ENCODE measurements at places on chromosomes 7 and 10.

DNA sequence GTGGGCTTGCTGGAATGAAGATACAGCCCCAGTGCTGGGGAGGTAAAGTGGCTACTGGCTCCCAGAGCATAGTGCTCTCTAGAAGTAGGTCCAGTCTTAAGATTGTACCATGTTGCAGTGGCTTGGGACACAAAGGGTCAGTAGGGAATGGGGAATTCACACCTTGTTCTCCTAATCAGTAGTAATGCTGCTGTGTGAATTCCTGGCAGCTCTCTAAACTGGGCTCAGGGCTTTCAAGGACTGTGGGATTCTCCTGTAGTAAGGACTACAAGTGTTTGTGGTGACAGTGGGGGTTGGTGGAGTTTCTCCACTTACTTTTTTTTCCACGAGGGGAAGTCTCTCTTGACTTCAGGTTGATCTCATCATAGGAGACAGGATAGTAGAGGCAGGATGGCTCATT lies 226.2 kb upstream of the TEX47 start:
- DNase-seq: no peak

- no peak for DNase-seq
Observed at GRCh38 chr7:154858836-154859537, 143.9 kb downstream of the PAXIP1 start.

- DNase-seq: no peak
Observed at GRCh38 chr10:61812052-61812721, 89.3 kb upstream of the ARID5B start.

DNA sequence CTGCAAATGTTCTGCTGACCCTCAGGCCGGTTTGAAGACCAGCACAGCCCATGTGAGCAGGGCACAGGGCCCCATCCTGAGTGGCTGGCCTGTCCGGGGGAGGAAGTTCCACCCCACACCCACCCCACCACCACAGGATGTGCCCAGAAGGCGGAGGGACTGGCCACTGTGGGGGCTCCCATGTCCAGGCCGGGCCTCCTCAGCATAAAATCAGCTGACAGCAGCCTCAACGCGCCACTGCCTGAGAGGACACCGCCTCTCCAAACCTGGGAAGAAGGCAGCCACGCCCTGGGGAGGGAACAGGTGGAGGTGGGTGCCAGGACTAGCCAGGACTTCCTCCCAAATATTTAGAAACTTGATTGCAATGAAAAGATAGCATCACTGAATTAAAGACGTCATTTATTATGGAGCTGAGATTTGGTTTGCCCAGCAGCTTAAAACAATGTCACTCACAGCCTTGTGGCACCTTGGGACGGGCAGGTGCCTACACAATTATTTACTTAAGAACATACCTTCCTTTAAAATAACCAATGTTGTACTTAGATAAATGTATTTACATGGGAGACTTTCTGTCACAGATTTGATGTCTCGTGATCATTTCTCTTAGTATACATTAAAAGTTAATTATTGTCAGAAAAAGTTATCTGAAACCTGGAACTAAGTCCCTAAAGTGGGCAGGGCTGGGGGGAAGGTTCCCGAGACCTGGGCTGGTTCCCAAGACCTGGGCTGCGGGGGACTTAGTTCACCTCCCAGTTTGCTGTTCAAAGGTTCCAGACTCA lies 27.3 kb upstream of the FAM20C start:
- DNase-seq: no peak

DNA sequence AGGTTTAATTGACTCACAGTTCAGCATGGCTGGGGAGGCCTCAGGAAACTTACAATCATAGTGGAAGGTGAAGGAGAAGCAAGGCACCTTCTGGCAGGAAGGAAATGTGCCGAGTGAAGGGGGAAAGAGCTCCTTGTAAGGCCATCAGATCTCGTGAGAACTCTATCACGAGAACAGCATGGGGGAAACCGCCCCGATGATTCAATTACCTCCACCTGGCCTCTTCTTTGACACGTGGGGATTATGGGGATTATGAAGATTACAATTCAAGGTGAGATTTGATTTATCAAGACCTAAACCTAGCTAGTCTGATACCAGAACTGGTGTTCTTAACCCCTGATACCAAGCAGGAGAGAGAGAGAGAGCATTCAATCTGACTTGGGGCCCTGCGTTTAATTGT lies 258.7 kb downstream of the PTEN start:
- DNase-seq: no peak

DNA sequence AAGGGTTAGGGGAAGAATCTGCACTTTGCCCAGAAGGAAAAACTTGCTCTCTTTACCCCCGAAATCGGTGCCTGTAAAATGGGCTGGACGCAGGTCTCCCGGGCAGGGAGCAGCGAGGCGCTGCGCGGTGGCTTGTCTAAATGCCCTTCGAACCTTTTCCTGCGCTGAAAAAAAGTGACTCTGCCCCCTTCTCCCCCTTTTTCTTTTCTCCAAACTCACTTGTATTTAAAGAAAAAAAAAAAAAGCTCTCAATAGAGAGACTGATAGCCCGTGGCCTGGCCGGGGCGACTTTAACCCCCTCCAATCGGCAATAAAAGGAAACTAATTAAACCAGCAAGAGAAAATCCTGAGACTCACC lies 286 bp downstream of the SP8 start:
- no peak for DNase-seq

DNA sequence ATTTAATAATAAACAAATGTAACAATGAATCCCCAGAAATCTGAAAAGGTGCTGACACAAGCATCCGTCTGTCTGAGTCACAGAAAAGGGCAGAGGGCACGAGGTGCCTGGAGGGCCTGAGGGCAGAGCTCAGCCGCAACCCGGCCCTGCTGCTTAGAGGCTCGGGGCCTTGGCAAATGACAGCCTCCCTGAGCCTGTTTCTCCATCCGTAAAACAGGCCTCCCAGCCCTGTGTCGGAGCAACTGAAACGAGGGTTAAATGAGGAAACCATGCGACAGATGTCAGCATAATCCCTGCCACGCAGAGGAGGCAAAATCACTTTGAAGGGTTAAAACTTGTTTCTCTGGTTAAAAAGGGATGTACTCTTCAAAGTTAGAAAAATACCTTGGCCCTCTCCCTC lies 24.9 kb downstream of the NUDT1 start:
- no peak for DNase-seq

- no peak for DNase-seq
Observed at GRCh38 chr7:121126801-121127534, 138.5 kb downstream of the CPED1 start.

- DNase-seq: no peak
Observed at GRCh38 chr7:140080919-140081318, 18.2 kb upstream of the PARP12 start.

- DNase-seq: no peak
Observed at GRCh38 chr7:37377231-37377630, 71.4 kb downstream of the ELMO1 start.

GRCh38 chr7:7519056-7519455 lies 16.6 kb downstream of the COL28A1 start:
- no peak for DNase-seq

DNA sequence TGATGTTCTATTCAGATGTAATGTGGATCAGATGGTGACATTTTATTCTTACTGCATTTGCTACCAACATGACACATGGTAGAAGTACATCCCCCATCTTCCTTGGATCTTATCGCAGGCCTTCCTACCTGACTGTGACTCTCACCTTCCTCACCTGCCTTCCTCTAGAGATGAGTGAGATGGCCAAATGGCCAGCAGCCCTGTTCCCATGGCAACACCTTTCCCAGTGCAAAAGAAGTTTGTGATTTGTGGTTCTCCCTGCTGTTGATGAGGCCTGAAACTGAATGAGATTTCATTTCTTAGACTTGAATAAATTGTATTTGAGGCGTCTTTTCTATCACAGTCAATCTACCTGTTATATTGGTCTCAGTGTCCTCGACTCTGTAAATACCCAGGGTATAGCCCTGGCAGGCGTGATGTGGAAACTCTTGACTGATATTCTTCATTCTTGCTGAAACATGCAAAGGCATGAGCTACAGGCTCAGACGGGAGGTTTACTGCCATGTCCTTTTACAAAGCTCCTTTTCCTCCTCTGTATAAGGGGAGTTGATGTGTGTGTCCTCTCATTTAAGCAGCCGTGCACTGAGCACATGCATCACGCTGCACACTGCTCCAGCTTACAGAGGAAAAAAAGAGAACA lies 440.7 kb upstream of the AKR1E2 start:
- no peak for DNase-seq

Measured in DMS79 (cell line).